Activated naive CD4-positive, alpha-beta T cell treated with anti-CD3 and anti-CD28 coated beads, Interleukin-2, amount 10 ng/mL, durations not matched to agents 7 days and 5 days (primary cell): ENCODE measurements at places on chromosomes 7 and 10.

DNA sequence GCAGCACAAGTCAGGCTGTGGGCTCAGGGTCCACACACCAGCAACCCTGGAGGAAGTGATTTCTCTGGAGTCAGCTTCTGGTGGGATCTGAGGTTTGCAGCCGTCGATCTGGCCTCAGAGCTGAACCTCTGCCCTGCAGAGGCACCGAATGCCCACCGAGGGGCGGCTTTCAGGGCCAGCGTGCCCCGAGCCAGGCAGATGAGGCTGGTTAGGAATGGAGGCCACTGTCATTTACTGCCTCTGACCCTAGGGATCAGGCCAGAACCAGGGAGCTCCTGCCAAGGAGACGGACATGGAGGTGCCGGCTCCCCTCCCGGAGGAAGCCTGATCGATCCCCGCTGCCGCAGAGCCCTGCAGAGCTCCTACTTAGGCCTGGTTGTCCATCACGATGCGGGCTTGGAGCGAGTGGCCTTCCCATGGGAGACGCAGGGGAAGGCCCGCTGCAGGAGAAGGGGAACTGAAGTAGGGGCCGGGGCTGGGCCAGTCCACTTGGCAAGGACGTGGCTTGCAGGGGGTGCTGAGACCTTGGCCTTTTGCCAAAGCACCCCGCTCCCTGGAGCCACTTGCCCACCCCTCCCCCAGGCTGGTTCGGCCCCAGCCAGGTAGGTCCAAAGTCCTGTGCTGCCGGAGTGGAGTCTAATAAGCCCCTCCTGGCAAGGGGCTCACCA, 19.6 kb upstream of the ELFN1 start:
- no peak for DNase-seq

DNA sequence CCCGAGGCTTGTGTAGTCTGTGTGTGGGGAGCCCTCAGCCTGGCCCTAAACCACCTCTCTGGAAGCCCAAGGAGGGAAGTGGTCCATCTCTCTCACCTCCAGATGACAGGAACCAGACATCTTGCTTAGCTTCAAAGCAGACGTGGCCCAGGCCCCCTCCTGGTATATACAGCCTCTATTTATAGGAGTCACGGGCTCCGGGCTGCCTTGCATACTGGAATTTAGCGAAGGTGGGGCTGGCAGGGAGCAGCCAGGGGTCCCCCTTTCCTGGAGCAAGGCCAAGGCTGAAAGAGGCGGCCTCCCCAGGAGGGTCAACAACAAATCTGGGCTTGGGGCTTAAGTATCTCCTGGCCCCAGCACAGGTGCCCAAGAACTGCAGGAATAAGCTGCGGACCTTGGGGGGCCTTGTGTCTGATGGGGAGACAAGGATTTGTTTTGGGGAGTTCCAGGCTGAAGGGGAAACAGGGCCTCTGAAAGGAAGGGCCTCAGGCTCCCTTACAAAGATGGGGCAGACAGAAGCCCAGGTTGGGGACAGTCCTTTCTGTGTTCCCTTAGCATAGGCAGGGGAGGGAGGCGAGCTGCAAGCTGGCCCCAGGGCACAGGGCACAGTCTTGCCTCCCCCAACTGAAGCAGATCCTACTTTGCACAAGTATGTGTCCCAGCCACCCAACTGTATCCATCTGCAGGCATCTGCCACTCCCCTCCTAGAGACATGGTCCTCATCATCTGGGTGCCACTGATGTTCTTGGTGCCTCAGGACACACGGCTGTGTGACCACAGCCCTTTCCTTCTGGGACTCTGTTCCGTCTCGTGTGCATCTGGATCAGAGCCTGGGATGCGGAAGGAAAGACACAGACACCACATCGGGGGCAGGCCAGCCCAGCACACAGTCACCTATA, 11.9 kb downstream of the ZCCHC24 start:
- DNase-seq, result no peak

- DNase-seq, result no peak
Observed at GRCh38 chr10:104281694-104282093, 12.7 kb downstream of the GSTO2 start.

- no peak for DNase-seq
Observed at GRCh38 chr7:51299391-51300133, 17.0 kb downstream of the COBL start.

GRCh38 chr7:27329909-27330308, 87.3 kb downstream of the EVX1 start:
- no peak for DNase-seq

DNA sequence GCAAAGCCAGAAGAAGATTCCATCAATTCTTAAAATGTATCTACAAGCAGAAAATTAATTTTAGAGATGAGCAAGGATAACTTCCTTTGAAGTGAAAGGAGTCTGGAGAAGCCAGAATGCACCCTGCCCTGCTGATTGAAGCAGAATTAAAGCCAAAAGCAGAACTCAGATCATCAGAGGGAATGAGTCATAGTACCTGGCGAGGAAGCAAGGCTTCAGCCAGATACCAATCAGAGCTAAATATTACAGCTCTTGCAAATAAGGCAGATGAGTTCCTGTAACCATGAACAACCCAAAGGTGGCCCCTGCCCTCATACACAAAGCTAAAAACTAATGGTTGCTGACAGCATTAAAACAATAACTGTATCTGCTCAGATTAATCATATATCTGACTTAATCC, 10.4 kb downstream of the HTR7 start:
- DNase-seq, result no peak

DNA sequence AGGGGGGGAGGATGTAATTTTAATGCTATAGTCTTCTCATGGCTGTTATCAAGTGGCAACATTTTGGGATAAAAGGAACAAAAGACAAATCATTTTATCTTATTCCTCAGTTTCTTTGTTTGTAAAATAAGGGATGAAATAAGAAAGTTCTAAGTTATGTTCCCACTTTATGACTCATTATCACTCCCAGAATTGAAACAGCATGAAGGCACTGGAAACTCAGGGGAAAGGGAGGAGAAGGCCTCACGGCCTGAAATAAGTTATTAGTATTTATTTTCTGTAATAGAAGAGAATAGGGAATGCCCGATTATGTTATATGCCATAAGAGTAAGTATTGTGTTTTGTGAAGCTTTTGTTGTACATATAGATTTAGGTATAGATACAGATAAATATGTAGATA, 85.0 kb upstream of the NAMPT start:
- no peak for DNase-seq

GRCh38 chr10:75512203-75512933, 80.9 kb downstream of the LRMDA start:
- no peak for DNase-seq
